Spleen (tissue), 13 donors: ENCODE measurements at places on chromosomes 4 and X. TPM values are rescaled to one million over a fixed set of nuclear protein-coding genes. Genes with fewer than 3 reads are reported as not detected.

- DNase-seq, result no peak
Measured at GRCh38 chr4:146643812-146644401, 5.2 kb downstream of the POU4F2 start.

GRCh38 chr4:26360864-26361263 lies 40.0 kb downstream of the RBPJ start:
- DNase-seq, result no peak

GRCh38 chrX:37302569-37302968 lies 46.6 kb upstream of the PRRG1 start:
- DNase-seq, result no peak

GRCh38 chr4:1547131-1547855 lies 136.8 kb downstream of the FAM53A start:
- no peak for DNase-seq

DNA sequence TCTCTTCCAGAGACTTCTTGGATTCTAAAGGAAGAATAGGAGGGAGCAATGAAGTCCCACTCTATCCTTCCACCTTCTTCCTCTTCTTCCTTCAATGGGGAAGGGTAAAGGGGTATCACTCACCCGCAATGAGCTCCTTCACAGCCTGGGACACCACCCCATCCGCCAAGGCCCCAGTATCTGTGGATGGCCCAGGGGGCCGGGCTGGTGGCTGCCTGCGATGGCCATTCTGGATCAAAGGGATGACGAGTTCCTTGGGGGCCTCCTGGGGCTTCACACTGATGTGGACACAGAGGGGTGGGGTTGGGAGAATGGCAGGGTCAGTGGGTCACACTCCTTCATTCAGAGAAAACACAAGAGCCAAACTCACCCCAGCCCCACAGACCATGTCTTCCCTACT lies 1.0 kb downstream of the GPKOW start:
- DNase-seq, result no peak

- no peak for DNase-seq
Measured at GRCh38 chrX:137234651-137235402, 201.0 kb upstream of the GPR101 start.

DNA sequence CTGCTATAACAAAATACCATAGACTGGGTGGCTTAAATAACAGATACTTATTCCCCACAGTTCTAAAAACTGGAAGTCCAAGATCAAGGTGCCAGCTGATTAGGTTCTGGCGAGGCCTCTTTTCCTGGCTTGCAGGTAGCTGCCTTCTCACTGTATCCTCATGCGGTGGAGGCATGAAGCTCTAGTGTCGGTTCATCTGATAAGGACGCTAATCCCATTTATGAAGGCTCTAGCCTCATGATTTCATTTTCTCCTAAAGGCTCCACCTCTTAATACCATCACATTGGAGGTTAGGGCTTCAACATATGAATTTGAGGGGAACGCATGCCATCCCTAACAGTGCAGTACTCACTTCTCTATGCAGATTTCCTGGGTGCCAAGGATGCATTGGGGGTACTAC lies 57.9 kb upstream of the STIM2 start:
- DNase-seq, result no peak

GRCh38 chr4:7075962-7076695 lies 8.3 kb upstream of the GRPEL1 start:
- DNase-seq, result no peak

DNA sequence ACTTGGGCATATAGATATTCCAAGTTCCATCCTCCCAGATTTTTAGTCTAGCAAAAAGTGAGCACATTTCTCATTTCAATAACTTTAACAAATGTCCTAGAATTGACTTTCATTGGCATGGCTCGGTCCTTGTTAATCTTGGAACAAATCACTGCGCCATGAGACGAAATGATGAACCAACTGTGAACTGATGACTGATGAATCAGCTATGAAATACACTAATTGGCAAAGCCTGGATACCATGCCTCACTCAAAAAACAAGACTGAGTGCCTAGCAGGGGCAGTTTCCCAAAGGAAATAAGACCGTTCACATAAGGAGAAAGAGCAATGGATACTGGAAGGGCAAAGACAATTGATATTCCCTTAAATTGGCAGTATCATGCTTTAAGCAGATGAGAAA lies 248.6 kb upstream of the VEGFC start:
- DNase-seq, result no peak

DNA sequence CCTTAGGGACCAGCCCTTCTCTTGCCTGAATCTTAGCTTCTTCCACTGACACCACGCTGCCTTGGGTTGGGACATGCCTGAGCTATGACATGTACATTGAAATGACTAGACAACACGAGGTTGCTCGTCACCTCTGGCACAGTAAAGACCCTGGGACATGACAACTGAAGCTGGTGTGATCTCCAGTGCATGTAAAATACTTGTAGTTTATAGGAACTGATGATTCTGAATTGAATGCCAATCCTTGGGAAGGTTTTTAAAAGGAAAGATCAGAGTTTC lies 100.7 kb upstream of the PGRMC2 start:
- DNase-seq, result no peak

DNA sequence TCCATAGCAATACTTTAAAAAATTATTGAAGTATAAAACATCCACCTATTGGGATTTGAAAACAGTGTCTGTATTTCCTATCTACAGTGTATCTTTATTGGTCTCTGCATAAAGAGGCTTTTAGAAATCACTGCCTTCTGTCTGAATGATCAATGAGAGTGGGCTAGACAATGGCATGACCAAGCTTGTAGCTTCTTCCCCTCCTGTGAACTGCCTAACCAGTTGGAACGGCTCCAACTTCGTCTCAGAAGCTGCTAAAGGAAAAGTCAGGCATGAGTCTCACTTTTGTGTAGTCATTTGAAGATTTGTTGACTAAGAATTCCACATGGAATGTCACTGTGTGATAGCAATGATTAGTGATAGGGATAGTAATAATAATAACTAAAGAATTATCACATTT lies 64.2 kb downstream of the INTS12 start:
- no peak for DNase-seq

- no peak for DNase-seq
Measured at GRCh38 chrX:41728125-41728524, 4.1 kb downstream of the GPR82 start.

DNA sequence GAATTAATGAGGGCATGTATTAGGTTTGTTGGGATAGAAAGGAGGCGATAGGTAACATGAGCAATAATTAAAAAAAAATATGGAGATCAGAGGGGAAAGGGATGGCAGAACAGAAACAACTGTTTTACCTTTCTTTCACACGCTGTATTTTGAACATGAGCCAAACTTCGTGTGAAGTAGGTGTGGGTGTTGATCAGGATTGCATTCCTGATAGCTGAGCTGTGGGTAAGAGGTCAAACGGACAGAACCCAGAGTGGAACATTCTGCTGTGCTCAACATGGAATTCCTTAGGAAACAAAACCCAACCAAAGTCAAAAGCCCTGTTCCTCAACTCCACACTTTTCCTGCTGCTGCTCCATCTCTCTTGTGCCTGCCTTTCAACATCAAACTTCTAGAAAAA lies 162.5 kb upstream of the CASK start:
- no peak for DNase-seq

DNA sequence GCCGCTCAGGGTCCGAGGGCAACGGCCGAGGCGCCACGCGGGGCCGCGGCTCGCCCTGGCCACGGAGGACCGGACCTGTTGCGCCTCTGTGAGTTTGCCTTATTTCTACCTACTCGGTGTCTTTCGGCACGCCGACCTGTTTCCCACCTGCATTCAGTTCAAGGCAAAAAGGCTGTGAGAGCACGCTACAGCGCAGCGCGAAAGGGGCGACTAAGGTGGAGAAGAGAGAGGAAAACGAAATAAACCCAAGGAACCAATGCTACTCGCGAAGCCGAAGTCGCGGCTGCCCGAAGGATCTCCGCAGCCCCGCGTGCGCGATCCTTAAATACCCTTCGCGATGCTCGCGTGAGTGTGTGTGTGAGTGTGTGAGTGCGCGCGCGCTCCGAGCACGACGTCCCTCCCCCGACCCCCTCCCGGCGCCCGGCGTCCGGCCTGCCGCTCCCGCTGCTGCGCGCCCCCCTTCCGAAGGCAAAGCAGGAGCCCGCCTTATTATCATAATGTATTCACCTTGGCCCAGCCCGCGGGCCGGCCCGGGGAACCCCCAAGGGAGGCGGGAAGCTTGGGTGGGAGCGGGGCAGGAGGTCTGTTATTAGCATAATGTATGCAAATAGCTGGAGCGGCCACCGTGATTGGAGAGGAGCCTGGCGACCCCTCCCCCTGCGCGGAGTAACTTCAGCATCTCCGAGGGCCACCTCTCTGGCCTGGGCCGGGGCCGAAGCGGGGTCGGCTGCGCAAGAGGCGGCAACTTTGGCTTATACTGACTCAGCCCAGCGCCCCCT lies at the start of gene COL25A1:
TSS of gene COL25A1 (minus strand) at position 298 of the 779 bp plus-strand sequence.
- DNase-seq, result peak; percentile 71

GRCh38 chrX:118370921-118371624 lies 25.2 kb downstream of the WDR44 start:
- no peak for DNase-seq

GRCh38 chr4:81538716-81539427 lies 67.2 kb upstream of the RASGEF1B start:
- no peak for DNase-seq

DNA sequence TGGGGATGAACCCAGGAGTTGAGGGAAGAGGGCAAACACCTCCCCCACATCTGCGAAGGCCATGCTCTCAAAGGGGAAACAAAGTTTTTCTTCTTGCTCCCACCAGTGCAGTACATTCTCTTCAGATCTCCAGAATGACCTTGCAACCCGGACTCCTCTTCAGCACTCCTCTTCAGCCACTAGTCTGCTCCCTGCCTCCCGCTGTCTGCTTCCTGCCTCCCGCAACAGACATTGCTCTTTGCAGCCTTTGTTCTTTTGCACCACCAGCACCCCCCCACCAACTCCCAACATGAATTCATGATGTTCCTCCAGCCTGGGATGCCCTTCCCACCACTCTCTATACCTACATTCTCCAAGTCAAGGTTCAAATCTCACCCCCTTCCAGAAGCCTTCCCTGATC lies 32.1 kb downstream of the UTP14A start:
- DNase-seq, result no peak

The CXCL3 gene
- total RNA-seq, result 3.7 TPM

The COL4A5 gene
- total RNA-seq, result 19.6 TPM
